ENCODE measurements at places on chromosomes 13 and 19.

DNA sequence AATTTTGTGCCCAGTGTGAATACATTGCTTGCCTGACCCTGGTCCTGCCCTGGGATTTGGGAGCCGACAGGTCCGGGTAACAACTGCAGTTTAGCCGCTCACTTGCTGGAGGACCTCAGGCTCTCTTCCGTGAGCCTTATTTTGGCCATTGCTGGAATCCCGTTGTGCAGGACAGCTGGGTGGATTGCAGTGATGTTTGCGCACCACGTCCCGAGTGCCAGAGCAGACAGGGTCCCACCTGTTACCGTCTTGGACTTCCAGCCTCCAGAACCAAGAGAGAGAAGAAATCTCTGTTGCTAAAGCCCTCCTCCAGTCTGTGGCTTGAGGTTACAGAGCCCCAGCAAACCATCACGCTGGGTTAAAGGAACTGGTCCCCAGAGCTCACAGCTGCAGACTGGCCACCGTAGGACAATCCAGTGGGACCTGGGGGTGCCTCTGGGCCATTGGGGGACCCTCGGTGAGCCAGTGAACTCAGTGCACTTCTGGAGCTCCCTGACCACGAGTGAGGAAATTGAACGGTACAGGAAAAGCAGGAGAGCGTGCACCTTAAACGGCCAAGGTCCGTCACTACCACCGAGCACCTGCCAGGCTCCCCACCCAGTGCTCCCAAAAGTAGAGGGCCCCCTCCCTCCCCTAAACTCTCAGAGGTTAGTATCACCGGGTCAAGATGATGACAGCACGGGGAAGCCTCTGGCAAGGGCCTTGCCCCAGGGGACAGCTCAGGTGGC lies 92.9 kb downstream of the GNG7 start:
- DNase-seq, result no peak

DNA sequence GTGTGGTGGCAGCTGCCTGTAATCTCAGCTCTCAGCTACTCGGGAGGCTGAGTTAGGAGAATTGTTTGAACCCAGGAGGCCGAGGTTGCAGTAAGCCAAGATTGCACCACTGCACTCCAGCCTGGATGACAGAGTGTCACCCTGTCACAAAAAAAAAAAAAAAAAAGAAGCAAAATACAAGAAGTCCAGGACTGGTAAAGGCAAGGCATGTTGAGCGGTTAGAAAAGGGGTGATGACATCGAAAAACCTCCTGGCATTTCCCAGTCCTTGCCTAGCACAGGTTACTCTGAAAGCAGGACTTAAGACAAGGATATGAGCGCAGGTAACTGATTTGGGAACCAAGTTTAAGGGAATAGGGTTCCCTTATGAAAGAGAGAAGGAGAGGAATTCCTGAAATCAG lies 2.5 kb upstream of the LILRB4 start:
- DNase-seq, result no peak

- DNase-seq, result no peak
Measured at GRCh38 chr13:49099513-49099877, 120.6 kb upstream of the MLNR start.

GRCh38 chr13:110503979-110504499 lies 57.5 kb downstream of the RAB20 start:
- no peak for DNase-seq

GRCh38 chr19:1407528-1408299 lies at the start of gene DAZAP1:
TSS of gene DAZAP1 (plus strand) at chr19:1407586. CDS start at chr19:1407774, 188 bp downstream.
- no peak for DNase-seq

- DNase-seq, result no peak
Measured at GRCh38 chr19:29530540-29531457, 5.0 kb downstream of the VSTM2B start.

All from HFFc6 (cell line).